Airway epithelial cell (primary cell): ENCODE measurements at places on chromosomes 4 and X. TPM values are rescaled to one million over a fixed set of nuclear protein-coding genes. Genes with fewer than 3 reads are reported as not detected.

Gene GLRA3
- not detected in 2 replicates for total RNA-seq

Gene TAF7L
- total RNA-seq = not detected in 2 replicates

Gene XG
- total RNA-seq = 5.1 and 6.6 TPM in 2 replicates

Gene PABPC1L2B
- total RNA-seq = not detected in 2 replicates

Gene PPP1R2C
- not detected in 2 replicates for total RNA-seq

Gene TMEM31
- not detected in 2 replicates for total RNA-seq

Gene CFP
- 0.21 TPM in 1 of 2 replicates, not detected in the other for total RNA-seq

Gene FAM114A1
- total RNA-seq = 63.2 and 70.3 TPM in 2 replicates

Gene BCAP31
- 164 and 185 TPM in 2 replicates for total RNA-seq

Gene GAGE12H
- total RNA-seq = not detected in 2 replicates

Gene MAGEA9B
- total RNA-seq = not detected in 2 replicates

Gene PRKG2
- 0.28 and 1.1 TPM in 2 replicates for total RNA-seq

Gene P2RY10
- total RNA-seq = not detected in 2 replicates

Gene SYTL5
- total RNA-seq = 2.7 and 3.4 TPM in 2 replicates

Gene ARHGAP36
- total RNA-seq = not detected in 2 replicates

Gene SPANXN4
- total RNA-seq = not detected in 2 replicates

Gene TRO
- 1.2 and 1.6 TPM in 2 replicates for total RNA-seq

Gene SSX4B
- total RNA-seq = not detected in 2 replicates

Gene PCDH7
- 13.0 and 18.3 TPM in 2 replicates for total RNA-seq

Gene SPANXB1
- total RNA-seq = not detected in 2 replicates
